ENCODE measurements at places on chromosomes 7 and 10.

GRCh38 chr10:84126785-84127167, 12.5 kb upstream of the GHITM start:
- no peak for DNase-seq

DNA sequence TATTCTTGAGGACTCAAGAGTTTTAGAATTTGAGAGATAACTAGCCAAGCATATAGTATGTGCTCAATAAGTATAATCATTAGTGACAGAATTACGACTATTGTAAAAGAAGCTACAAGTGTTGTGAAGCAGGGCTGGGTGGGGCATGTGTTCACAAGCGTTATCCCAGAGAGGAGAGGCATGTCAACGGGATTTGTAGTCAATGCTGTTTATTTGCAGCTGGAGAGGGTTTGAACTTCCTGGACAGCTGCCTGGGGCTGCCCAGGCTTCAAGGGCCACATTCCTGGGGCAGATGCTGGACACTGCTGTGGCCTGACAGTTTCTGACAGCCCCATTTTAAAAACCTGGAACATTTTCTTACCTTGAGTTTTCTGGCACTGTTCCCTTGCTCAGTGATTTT, 36.9 kb upstream of the CDHR3 start:
- DNase-seq = no peak

DNA sequence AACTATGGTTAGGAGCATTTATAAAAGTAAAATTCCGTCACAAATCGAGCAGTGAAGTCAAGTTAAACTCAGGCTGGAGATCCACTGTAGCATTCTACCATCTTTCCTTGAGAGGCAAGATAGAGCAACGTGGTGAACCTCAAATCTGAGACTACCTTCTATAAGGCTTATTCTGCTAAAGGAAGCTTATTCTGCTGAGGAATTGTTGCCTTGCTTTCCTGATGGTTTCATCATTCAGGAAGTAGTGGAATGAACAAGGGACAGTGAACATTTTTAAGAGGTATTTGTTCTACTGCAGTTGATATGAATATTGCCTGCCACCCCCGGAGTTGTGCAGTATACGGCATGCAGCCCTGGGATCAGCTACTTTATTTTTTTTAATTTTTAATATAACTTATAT, 170.8 kb downstream of the VPS50 start:
- no peak for DNase-seq

- DNase-seq = no peak
Measured at GRCh38 chr10:96536129-96536528, 22.4 kb upstream of the TLL2 start.

DNA sequence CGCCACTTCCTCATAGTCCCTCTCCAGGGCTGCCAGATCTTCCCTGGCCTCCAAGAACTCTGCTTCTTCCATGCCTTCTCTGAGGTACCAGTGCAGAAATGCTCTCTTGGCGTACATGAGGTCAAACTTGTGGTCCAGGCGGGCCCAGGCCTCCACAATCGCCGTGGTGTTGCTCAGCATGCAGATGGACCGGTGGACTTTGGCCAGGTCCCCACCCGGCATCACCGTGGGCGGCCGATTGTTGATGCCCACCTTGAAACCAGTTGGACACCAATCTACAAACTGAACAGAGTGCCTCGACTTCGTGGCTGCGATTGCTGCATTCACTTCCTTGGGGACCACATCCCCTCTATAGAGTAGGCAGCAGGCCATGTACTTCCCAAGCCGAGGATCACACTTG, 11.1 kb downstream of the TUBAL3 start:
- no peak for DNase-seq

- DNase-seq = no peak
Measured at GRCh38 chr10:72712136-72712535, 20.2 kb downstream of the MCU start.

DNA sequence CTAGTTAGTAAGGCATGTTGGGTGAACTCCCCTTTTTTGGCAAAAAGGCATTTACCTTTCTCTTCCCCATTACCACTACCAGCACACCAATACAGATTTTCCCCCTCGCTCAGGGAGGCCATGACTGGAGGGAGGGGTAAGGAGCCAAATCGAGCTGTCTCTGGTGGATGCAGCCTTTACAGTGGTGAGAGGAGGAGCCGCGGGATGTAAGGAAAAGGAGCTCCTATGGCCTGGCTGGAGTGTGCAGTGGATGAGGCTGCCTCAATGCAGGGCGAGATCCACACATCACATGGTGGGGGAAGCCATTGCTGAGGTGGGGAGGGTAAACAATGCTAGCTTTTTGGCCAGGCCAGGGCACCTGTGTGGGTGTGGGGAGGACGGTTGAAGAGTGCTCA, 416.2 kb downstream of the EXOC4 start:
- no peak for DNase-seq

GRCh38 chr7:50962281-50962883, 179.7 kb upstream of the GRB10 start:
- DNase-seq = no peak

- DNase-seq = no peak
Measured at GRCh38 chr7:139702811-139703486, 74.8 kb downstream of the HIPK2 start.

GRCh38 chr10:73998929-73999691, 1.2 kb downstream of the VCL start:
- DNase-seq = no peak

GRCh38 chr10:88227342-88228018, 355.6 kb downstream of the RNLS start:
- DNase-seq = no peak

DNA sequence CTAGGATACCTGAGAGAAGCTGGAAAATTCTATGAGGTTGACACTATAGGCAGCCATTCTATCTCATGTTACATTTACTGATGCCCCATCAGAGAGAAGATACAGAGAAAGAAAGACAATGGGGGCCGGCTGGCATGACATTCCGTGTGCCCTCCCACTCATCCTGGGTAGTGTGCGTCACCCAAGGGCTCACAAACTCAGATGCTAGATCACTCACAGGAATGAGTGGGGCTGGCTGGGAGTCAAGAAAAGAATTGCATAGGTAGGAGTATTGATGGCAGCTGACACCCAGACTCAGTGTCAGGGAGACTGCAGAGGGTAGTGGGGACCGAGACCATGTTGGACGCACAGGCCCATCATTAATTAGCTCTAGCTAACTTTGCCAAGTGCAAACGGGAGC, 1113.5 kb upstream of the AUTS2 start:
- DNase-seq = no peak

- DNase-seq = no peak
Measured at GRCh38 chr7:131071786-131072504, 255.7 kb upstream of the MKLN1 start.

- DNase-seq = no peak
Measured at GRCh38 chr7:6256677-6257535, 15.5 kb downstream of the CYTH3 start.

- no peak for DNase-seq
Measured at GRCh38 chr7:73573276-73573675, 5.1 kb downstream of the TBL2 start.

DNA sequence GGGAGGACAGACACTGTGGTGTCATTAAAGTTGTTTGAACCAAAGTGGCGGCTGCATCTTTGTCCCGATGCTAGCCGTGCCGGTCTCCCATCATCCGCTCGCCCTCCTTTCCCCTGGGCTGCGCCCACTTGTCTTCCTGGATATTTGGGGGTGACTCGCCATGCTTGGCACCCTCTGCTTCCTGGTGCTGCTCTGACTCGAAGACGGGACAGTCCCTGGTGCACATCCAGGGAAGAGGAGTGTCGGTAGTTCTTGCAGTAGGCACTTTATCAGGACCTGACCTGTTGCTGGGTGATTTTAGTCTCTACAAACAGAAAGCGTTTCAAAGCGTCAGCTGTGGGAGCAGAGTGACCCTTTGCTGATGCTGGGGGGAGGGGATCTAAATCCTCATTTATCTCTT, 68.3 kb upstream of the DNAJB6 start:
- no peak for DNase-seq

DNA sequence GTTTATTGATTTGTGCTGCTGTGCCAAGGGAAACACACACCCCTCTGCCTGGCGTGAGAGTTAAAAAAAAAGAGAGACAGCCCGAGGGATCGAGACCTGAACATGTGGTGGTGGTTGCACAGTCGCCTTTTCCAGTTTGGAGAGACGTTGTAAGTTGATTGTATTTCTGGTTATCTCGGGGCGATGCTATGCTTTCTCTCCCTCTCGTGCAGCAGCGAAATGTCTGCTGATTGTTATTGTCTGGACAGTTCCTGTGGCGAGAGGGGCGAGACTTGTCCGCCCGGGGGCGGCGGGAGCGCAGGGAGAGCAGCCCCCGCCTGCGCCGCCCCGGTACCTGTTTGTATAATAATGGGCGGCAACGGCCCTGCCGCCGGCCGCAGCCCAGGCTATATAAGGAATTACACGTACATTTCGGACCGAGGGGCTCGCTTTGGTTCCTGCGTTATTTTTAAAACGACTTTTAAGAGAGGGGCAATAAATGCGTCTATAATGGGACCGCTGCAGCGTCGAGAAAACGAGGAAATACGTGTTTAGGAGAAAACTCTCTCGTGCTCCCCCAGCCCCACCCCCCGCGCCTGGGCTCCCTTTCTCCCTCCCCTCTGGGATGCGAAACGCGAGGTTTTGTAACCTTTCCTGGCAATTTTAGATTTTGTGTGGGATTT, 1.7 kb downstream of the ZEB1 start:
- no peak for DNase-seq

GRCh38 chr10:95266674-95267095, 24.1 kb downstream of the PDLIM1 start:
- no peak for DNase-seq

- DNase-seq = no peak
Measured at GRCh38 chr10:115956225-115957011, 316.6 kb downstream of the GFRA1 start.

- DNase-seq = no peak
Measured at GRCh38 chr10:129810-130209, 5.4 kb upstream of the ZMYND11 start.

- no peak for DNase-seq
Measured at GRCh38 chr7:1975581-1975980, 257.2 kb downstream of the MAD1L1 start.

GRCh38 chr10:121311812-121312443, 286.3 kb downstream of the FGFR2 start:
- DNase-seq = no peak

DNA sequence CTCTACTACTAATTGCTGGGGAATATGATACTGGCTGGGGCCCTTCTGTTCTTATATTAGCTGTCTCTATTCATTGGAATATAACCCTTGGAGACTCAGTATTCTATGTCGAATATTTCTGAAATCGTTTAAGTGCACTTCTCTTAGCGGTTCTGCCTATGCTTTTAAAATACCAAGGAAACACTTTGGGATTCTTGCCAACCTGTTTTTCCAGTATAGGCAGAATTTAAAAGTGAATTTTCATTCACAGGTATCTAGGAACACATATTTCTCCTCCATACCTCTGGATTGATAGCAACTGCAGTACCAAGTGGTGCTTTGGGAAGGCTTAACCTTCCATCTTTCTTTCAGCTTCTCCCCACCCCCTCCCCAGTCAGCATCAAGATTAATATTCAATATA, 370.3 kb upstream of the LRRN3 start:
- DNase-seq = no peak

DNA sequence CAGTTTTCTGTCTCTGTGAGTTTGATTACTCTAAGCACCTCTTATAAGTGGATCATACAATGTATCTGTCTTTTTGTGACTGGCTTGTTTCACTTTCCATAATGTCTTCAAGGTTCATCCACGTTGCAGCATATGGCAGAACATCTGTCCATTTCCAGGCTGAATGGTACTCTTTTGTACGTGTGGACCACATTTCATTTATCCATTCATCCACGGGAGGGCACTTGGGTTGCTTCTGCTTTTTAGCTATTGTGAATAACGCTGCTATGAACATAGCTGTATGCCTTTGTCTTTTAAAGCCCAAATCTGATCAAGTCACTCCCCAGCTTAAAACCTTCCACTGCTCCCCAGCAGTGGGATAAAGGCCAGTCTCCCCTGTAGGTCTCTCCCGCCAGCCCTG, 31.5 kb downstream of the EGFR start:
- DNase-seq = no peak

DNA sequence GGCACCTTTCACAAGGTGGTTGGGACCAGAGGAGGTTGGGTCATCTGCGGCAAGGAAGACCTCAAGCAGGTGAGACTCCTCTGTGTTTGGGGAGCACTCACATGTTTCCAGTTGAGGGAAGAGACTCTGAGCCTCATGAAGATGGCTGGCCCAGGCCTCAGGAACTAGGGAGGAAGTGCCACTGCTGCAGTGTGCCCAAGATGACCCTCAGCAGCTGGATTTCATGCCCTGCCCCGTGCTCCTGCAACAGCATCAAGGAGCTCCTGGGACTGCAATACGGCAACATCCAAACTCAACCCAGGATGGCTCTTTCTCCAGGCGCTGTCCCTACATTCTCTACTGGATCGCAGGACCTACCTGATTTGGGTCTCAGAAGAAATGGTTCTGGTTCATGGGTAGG, 73.8 kb downstream of the GOLGA7B start:
- no peak for DNase-seq

DNA sequence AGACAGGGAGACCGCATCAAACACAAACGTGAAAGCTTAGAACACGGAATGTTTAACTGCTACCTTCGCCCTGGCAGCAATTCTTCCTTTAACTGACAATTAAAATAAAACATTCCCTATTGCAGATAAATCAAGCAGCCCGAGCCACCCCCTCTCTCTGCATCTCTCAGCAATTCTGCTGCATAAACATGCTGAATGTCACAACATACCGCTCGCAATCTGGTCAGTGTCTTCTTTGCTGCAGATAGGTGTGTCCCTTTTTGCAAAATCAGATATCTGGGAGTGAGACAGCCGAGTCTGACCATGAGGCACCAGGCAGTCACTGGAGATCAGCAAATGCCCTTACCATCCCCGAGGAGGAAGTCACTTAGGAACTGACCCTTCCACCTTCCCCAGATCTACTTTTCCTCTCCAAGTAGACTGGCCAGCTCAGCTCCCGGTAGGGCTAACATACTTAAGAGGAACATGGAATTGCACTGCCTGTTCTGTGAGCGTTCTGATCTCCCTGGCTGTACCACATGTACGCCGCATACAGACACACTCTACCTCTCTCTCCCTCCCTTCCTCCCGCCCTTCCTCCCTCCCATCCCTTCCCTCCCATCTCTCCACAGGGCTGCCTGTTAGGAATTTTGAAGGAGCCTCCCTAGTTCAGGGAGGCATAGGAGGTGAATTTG, at the start of gene FRMD4A:
FRMD4A (minus strand) TSS at position 537 of the 674 bp plus-strand sequence.
- no peak for DNase-seq

GRCh38 chr10:5556576-5556975, 31.8 kb downstream of the CALML3 start:
- DNase-seq = no peak

All from stimulated activated CD8-positive, alpha-beta memory T cell treated with anti-CD3 and anti-CD28 coated beads, Interleukin-2, amount 100 ng/mL, for 1 hour (primary cell).